ENCODE measurements at places on chromosomes 12 and 14.

DNA sequence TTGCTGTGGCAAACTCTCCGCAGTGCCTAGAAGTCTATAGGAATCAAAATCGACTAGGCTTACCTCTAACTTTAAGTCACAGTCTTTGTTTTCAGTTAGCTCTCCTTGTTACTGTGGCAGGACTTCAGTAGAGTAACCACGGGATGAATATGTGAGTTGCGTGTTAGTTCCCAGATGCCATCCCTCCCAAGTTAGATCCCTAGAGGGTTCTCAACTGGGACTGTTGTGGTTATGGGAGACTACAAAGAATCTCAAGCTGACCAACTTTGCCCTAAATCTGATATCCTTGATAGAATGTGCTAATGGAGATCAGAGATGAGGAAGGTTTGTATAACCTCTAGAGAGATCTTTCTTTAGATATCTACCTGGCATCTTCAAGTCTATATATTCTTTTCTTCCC lies 208.1 kb downstream of the AKAP6 start:
- no peak for DNase-seq

DNA sequence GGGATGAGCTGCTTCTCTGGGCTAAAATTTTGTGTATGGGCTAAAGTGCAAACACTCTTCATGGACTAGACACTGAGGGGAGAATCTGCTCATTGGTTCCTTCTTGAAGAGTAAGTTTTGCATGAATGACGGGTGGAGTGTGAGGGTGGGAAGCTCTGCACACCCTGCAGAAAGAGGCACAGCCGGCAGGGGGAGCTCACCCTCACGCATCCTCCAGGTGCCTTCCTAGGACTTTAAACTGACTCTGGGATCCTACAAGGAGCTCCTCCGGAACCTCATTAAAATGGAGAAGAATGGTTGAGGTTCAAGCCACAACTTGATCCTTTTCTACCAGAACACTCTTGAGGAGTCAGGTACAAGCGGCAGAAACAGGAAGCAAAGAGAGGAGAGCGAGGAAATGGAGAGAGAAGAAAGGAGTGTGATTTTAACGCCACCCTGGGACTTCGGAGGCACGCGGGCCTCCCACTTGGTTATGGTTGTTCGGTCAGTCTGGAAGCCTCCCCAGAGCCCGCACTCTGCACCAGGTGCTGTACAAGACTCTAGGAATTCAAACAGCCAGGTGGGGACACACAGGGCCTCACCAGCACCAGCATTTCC lies 87.5 kb downstream of the SETD3 start:
- peak; percentile 51 for DNase-seq

GRCh38 chr14:78173346-78174035 lies 3.3 kb downstream of the NRXN3 start:
- no peak for DNase-seq

DNA sequence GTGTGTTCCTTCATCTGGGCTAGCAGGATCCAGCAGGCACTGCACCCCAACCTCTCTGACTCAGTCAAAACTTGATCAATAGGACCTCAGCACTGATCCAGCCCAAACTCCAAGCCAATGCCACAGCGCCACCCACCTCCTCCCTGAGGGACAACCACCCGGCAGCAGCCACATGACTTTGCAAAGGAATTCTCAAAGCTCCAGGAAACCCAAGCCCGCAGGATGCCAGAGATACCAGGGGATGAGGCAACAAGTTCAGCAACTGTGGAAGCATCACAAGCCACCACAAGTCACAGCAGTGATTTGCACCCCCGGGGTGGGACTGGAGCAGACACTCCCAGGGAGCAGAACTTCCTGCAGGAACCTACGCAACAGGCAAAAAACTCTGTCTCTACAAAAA lies 37.3 kb downstream of the ACTN1 start:
- DNase-seq, result no peak

DNA sequence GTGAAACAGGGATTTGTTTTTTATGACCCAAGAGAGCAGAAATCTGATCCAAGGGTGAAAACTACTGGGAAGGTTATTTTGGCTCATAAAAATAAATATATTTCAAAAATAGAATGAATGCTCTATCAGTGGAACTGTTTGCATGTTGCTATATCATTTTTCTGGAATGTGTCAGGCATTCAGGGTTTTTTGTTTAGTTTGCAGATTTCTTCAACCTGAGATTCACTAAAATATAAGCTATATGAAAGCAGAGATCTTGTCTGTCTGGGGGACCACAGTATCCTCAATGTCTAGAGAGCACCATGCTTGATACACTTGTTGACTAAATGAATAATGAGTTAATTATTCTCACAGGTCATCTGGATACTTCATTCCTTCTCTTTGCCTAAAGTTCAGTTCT lies 165.1 kb downstream of the NUBPL start:
- DNase-seq, result no peak

- no peak for DNase-seq
Observed at GRCh38 chr12:124542021-124542949, 25.1 kb downstream of the NCOR2 start.

All from CD4-positive, alpha-beta T cell treated with Interleukin-17A for 4 hours (primary cell).